Thyroid gland (tissue), 4 donors: ENCODE measurements at places on chromosomes 11 and 22.

DNA sequence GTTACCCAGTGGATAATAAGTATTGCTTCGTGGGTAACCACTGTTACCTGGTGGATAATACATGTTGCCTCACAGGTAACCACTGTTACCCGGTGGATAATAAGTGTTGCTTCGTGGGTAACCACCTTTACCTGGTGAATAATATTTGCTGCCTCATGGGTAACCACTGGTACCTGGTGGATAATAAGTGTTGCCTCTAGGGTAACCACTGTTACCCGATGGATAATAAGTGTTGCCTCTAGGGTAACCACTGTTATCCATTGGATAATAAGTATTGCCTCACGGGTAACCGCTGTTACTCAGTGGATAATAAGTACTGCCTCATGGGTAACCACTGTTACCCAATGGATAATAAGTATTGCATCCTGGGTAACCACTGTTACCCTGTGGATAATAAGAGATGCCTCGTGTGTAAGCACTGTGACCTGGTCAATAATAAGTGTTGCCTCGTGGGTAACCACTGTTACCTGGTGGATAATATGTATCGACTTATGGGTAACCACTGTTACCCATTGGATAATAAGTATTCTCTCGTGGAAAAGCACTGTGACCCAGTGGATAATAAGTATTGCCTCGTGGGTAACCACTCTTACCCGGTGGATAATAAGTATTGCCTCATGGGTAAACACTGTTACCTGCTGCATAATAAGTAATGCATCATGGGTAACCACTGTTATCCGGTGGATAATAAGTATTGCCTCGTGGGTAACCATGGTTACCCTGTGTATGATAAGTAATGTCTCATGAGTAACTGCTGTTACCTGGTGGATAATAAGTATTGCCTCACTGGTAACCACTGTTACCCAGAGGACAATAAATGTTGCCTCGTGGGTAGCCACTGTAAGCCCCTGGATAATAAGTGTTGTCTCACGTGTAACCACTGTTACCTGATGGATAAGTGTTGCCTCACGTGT is 20.1 kb upstream of the NXPE4 start:
- DNase-seq, result no peak

- no peak for DNase-seq
These were observed 118.2 kb downstream of the ABTB2 start for GRCh38 chr11:34239465-34240149.

GRCh38 chr11:76835928-76836612 is 24.6 kb upstream of the ACER3 start:
- no peak for DNase-seq

DNA sequence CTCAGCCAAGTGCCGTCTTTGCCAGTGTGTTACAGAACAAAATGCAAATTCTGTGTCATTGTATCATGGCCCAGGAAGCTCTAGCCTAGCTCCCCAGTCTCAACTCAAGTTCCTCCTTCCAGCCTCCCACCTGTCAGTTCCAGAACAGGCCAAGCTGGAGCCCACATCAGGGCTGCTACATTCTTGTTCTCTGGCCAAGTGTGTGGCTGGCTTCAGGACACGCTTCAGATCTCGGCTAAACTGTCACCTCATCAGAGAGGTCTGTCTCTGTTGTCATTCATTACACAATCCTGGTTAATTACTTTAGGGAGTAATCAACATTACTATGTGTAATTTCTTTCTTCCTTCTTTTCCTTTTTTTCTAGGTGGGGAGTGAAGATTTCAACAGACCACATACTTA is 347.0 kb upstream of the SYN3 start:
- no peak for DNase-seq

DNA sequence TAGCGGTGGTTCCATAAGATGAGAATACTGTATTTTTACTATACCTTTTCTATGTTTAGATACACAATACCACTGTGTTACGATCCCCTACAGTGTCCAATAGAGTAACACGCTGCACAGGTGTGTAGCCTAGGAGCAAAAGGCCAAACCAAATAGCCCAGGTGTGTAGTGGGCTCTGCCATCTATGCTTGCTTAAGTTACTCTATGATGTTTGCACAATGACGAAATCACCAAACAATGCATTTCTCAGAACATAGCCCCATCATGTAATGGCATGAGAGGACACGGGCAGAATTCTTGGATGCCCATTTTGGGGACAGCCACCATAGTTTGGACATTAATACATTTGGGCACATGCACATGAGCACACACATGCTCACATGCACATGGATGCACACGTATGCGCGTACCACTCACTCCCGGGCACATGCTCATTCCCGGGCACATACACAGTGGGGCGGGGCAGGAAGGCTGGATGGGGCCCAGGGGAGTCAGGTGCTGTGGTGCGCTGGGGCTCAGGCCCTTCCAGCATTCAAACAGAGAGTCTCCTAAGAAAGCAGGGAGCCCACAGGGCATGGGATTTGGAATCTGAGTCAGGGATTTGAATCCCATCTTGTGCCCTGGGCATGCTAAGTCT is 51.1 kb downstream of the RTN4R start:
- DNase-seq, result no peak

GRCh38 chr11:14132312-14132711 is 169.8 kb downstream of the SPON1 start:
- DNase-seq, result no peak
